SK-N-SH treated with all-trans-retinoic acid at 6 μM for 48 hours (cell line): ENCODE measurements at places on chromosomes 2 and 18.
A peak's percentile ranks its signal among the peaks of the same experiment; 100 is the strongest.

DNA sequence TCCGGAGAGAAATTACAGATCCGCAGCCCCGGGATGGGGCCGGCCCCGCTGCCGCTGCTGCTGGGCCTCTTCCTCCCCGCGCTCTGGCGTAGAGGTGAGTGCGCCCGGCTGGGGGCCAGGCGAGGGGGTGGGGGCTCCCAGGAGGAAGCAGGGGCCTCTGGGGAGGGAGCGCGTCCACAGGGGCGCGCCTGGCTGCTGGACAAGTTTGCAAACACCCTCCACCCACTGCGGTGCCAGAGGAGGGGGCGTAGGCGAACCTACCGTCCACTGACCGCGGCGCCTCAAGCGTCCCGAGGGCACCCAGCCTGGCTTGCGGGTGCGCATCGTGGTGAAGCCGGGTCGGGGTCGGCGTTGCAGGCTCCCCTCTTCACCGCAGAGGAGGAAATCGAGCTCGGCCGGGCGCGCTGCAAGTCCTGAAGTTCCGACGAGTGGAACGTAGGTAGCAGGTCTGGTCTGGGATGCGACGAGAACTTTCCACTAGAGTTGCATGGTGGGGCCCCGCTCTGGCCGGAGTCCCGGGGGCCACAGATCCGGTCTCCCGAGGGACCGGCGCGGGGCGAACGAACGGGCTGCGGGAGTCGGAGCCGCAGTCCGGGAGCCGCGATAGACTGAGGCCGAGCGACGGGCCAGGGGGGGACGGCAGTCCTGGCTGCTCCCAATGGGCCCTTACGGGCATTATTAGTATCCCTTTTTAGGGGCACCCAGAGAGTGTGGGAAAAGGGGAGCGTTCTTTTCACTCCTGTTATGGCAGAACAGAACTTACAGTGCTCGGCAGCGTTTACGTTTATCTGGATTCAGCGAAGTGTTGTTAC, 502 bp downstream of the MERTK start:
- peak; percentile 13 for ATAC-seq

- peak; percentile 65 for ATAC-seq
These were observed 28.7 kb upstream of the RPRD1A start for GRCh38 chr18:36095936-36096519.

GRCh38 chr2:130767408-130767775, 12.1 kb downstream of the AMER3 start:
- no peak for ATAC-seq

- ATAC-seq: no peak
These were observed 37.3 kb downstream of the DIPK1C start for GRCh38 chr18:74419761-74420160.

DNA sequence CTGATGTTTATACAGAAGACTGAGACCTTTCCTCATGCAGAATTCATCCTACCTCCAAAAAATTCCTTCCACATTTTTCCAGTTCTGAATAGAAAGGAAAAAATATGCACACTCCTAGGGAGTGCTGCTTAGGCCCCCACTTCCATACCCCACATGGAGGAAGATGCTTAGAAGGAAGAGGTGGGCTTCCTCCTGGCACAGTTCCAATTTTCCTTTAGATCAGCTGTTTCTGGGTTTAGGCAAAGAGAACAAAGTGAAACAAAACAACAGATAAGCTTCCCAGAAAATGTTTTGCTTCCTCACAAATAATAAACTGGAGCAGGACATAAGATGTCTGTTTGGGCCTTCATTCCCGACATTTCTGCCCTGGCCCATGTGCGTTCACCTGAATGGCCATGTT, 172.6 kb downstream of the PRPF40A start:
- ATAC-seq: no peak

GRCh38 chr2:198638577-198638976, 819.2 kb downstream of the SATB2 start:
- ATAC-seq: no peak

DNA sequence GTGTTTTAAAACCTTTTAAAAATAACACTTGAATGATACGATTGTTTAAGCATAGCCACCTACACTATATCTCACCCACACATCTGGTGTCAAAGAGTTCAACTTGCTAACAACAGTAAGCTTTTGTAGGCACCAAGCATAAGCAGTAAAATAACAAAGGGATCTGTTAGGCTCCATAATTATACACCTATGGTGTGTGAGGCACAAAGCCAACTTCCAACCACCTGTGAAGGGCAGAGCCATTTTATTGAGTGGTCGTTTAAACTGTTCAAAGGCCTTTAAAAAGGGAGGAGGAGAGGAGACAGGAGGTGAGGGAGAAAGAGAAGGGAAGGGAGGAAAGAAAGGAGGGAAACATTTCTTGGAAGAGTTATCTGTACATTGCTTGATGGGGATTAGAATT, 27.9 kb downstream of the NEMP2 start:
- no peak for ATAC-seq

- ATAC-seq: peak; percentile 52; the same call in 2 of the 3 replicates
These were observed 38.8 kb downstream of the PPP4R1 start for GRCh38 chr18:9575558-9575957.

DNA sequence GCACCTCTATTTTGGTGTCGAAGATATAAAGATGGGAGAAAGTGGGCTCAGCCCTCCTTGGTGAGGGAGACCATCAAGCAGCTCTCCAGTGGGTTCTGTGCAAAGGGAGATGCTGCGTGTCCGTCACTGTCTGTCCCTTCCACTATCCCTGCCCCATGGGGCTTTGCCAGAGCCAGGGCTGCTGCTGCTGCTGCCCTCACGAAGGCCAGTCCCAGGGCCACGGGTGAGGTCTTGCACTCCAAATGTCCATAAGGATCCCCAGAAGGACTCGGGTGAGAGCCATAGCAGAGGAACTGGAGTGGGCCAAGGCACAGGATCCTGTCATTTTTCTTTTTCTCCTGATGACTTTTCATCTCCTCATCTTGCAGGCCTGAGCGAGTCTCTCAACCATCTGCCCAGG, 3.7 kb upstream of the DIPK1C start:
- ATAC-seq: no peak

GRCh38 chr2:182682210-182682609, 33.8 kb upstream of the DNAJC10 start:
- ATAC-seq: no peak

- no peak for ATAC-seq
These were observed 60.9 kb upstream of the KLHL29 start for GRCh38 chr2:23323917-23324680.

- ATAC-seq: no peak
These were observed 314.8 kb upstream of the ACVR2A start for GRCh38 chr2:147530033-147530432.

GRCh38 chr2:186429104-186429503, 57.0 kb upstream of the ZC3H15 start:
- ATAC-seq: no peak

DNA sequence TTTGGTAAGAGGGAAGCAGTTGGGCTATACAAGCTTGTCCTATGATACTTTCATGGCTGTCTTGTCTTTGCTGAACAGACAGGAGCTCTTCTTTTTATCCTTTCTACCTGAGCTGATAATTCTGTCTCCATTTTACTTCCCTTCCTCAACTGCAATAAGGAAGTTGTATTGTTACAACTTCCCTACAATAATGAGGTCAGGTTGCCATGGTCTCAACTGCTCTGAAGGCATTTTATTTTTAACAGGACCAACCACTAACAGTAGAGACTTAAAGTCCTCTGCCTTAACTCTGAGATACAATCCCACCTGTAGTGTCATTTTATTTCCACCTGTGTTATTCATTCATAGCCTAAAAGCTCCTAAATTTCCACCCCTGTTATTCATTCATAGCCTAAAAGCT, 118.6 kb upstream of the PGAP1 start:
- no peak for ATAC-seq

- peak; percentile 62; the same call in 2 of the 3 replicates for ATAC-seq
These were observed 219.2 kb downstream of the LRP1B start for GRCh38 chr2:141911485-141912066.

GRCh38 chr2:109284826-109285225, 155.8 kb downstream of the SH3RF3 start:
- ATAC-seq: peak; percentile 66

DNA sequence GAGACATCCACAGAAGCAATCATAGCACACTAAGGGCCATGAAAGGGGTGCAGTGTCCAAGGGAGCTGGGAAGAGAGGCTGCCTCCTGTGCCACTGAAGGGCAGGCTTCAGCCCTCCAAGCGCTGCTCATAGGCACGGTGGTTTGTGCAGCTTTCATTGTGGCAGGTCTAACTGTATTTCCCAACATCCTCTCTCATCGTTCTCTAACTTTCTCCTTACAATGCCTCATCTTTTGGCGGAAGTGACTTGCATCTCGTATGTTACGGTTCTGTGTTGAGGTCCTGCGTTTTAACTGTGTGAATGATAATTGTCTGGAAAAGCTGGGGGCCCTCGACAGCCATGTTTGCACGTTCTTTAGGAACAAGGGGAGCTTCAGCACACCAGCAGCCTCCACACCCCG, 213.9 kb downstream of the GBX2 start:
- ATAC-seq: no peak

- no peak for ATAC-seq
These were observed 321.1 kb downstream of the SATB2 start for GRCh38 chr2:199136681-199137080.
